ENCODE measurements at places on chromosomes 6 and 20. TPM values are rescaled to one million over a fixed set of nuclear protein-coding genes. Genes with fewer than 3 reads are reported as not detected.

DNA sequence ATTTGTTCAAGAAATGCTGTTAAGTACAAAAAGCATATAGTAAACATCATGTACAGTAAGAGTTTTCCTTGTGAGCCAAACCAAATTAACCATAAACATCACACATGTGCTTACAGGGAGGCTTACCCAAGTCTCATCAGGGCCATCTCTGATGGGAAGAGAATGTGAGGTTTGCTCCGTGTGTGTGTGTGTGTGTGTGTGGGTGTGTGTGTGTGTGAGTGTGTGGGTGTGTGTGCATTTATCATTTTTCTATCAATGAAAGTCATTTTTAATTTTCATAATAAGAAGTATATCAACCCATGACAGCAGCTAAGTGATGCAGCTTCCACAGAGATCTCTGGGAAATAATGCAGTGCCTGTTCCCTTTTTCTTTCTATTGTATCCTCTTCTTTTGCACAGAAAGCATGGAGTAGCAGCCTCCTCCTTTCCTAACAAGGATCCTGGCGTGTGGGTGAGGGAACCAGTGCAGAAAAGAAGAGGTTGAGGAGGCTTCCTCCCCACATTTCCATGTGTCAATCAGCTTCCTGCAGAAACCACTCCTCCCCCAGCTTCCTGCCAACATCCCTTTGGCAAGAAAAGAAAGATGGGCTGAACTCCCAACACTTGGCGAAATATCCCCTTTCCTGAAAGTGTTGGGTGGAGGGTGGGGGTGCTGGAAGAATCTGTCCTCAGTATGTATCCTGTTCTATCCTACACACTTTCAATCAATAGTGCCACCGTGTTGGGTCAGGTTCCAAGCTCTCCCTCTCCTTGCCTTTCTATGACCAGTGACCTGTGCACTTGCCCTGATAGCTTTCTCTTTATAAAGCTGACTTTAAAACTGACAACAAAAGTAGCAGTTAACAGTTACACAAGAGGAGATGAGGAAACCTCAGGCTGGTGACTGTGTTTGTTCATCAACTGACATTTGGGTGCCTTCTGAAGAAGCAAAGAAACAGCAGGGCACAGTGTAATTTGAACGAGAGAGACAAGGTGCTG lies 251.8 kb upstream of the CITED2 start:
- DNase-seq: no peak

GRCh38 chr20:45968801-45969711 lies 2.9 kb downstream of the ZNF335 start:
- no peak for DNase-seq

- no peak for DNase-seq
Observed at GRCh38 chr6:107624050-107624449, 134.1 kb downstream of the SOBP start.

The TSPO2 gene
- total RNA-seq: not detected

DNA sequence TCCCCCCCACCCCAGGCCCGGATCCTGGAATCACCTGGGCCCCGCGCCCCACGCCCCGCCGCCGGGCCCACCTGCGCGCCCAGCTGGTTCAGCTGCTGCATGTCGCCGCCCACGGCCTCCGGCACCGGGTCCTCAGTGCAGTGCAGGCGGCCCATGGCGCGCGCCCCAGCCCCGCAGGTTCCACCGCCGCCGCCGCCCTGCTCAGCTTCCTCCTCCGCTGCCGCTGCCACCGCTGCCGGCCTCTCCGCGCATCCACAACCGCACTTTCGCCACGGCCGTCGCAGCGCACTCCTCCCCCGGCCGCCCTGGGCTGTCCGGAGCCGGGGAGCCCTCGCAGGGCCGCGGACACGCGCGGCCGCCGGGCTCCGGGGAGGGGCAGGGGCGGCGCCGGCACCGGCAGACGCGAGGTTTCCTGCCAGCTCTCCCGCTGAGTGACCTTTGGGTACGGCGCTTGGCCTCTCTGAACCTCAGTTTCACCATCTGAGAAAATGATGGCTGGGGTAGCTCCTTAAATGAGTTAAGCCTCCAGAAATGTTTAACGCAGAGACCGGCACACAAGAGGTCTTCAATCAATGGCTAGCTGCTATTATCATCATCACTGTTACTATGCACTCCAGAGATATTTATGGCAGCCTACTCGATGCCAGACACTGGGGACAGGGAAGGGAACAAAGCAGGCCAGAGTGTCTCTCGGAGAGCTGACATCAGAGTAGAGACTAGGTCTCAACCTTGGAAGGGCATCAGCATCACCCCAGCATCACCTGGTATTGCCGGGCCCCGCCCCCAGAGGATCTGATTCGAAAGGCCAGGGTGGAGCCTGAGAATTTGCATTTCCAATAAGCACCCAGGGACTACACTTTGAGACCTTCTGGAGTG lies at the start of gene COMMD7:
Gene COMMD7, minus strand, starts transcription at position 231 of the 876 bp plus-strand sequence. Its CDS starts 76 bp downstream, at position 155.
- peak; percentile 78 for DNase-seq

DNA sequence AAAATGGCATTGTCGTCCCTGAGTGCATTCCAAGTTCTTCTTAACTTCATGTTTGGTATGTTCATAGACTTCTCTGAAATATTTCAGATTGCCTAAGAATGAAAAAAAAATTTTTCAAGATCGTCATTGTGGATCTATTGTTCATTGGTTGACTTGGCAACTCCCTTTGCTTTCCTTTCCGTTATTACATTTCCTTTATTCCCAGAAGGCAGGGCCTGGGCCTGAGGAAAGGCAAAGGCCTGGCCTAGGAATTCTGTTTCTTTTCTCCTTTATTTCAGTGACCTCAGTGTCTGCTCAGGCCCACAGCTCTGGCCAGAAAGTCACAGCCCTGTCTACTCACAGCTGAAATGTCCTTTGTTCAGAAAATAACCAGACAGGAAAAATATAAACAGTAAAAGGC lies 401.6 kb upstream of the PLCB4 start:
- DNase-seq: no peak

The SIRPG gene
- 100 TPM for total RNA-seq

DNA sequence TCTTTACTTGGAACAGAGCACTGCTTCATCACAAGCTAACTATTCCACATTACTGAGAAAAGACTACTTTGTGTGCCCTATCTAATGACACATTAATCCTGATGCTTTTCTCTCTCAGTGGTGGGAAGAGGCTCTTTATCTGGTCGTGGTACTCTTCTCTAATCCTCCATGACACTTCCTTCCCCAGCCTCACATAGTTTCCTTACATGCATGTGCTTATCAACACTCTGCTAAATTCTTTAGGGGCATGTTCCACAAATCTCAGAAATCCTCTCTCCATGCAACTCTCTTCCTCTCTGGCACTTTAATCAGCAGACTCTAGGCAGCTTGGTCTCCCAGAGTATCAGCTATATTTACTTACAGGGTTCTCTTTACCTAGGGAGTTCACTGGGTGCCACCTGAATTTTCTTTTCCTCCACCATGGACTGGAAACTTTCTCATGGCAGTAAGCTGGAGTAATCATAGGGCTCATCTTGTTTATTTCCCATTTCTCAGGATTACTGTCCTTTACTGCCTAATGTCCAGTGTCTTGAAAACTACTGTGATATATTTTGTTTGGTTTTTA lies 27.0 kb upstream of the SLC22A2 start:
- DNase-seq: no peak

The DEFB132 gene
- not detected for total RNA-seq
